ENCODE measurements at places on chromosomes 11 and 22. TPM values are rescaled to one million over a fixed set of nuclear protein-coding genes. Genes with fewer than 3 reads are reported as not detected.
A peak's percentile ranks its signal among the peaks of the same experiment; 100 is the strongest.

HEPN1 gene
- not detected for total RNA-seq

CDKN1C gene
- total RNA-seq, result 263 TPM

GRCh38 chr11:22786475-22786874 lies 43.1 kb downstream of the SVIP start:
- no peak for DNase-seq

NUMA1 gene
- 650 TPM for total RNA-seq

CLDN5 gene
- 210 TPM for total RNA-seq

GRCh38 chr22:41857155-41857859 lies 24.4 kb downstream of the SREBF2 start:
- DNase-seq, result no peak

DNA sequence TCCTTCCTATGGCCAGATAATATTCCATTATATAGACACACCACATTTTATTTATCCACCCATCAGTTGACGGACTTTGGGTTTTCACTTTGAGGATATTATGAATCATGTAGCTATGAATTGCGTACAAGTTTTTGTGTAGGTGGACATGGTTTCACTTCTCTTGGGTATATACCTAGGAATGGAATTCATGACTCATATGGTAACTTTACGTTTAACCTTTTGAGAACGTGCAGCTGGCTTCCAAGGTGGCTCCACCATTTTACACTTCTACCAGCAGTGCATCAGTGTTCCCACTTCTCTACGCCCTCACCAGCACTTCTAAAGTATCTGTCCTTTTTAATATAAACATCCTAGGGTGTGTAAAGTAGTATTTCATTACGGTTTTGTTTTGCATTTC lies 112.0 kb downstream of the PLEKHA7 start:
- DNase-seq, result no peak

DNA sequence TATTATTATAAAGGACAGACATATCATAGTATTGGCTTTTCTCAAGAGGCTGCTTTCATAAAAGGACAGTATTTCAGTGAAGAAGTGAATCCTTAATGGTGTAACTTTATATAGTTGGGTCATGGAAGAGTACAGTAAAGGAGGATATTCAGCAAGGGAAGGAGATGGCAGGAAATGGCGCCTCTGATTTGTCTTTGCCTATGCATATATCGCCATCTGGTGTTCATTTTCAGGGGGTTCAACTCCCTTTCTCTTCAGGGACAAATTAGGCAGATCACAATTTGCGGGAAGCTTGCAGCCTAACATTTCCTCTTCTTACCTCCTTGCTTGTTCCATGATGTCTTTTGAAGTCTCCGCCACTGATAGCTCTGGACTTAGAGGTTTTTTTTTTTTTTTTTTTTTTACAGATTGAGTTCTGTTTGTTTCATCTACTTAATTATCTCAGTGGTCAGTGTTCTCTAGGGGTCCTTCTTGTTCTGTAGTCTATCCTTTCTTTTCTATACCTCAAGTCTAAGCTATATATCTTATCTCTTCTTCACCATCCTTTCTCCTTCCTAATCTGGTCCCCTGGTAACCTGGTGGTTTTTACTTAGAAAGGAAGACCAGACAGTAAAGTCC lies 21.8 kb upstream of the RRM1 start:
- no peak for DNase-seq

DNA sequence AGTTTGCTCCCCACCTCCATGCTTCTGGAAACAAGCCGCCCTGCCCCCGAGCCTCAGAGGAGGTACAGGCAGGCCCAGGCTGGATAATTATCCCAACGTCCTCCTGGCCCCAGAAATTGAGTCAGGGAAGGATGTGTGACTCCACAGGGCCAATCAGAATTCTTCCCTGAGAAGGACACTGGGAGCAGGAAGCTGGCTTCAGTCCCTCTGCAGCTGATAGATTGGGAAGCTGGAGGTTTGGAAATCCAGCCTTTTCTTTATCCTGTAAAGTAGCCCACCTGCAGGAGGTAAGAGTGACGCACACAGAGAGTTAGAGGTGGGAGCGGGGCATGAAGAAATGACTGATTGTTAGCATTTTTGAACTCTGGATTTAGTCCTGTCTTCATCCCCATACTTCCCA lies 97.5 kb upstream of the CD82 start:
- DNase-seq, result no peak

DNA sequence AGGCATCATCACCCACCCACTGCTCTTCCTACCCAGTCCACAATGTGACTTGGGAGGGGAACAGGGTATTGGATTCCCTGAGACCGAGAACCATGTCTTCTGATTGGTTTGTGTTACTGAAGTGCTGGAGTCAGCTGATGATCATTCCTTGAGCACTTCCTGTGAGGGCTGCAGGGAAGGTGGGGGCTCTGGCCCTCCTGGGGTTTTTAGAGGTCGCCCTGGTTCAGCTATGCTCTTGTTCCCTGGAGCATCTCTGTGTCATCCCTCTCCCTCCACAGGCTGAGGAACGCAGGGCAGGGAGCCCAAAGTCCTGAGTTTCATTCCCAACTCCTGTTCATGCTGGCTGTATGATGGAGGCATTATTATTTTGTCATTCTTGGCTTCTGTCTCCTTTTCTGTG lies 6.7 kb downstream of the ZC3H7B start:
- no peak for DNase-seq

DNA sequence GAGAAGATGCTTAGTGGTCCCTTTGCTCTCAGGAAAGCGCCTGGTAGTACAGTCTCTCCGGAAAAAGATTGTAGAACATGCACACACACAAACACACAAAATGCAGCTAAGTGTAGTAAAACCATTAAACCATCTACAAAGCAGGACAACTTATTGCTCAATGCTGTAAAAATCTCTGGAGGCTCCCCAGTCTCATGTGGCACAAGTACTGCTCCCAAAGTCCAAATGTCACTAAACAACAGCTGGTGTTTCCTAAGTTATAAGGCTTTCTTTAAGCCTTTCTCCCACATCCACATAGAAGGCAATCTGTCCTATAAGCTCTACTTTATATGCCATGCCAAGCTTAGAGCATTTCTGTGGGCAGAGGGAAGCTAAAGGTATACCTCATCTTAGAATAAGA lies 32.9 kb downstream of the CDON start:
- DNase-seq, result no peak

DNA sequence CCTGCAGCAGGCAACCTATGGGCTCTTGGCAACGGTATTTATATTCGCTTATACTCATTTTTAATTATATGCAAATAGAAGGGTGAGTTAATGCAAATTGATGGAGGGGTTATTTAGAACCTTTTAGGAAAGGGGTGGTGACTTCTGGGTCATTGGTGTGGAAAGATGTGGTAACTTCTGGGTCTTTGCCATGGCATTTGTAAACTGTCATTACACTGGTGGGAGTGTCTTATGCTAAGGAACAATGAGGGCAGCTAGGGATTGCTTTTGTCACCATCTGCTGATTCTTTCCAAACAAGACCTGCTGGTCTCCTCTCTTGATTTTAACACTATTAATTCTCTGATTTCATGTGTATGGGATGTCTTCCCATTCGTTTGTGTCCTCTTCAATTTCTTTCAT lies 11.7 kb upstream of the KAT5 start:
- DNase-seq, result no peak

RBFOX2 gene
- total RNA-seq, result 75.6 TPM

ARCN1 gene
- 74.3 TPM for total RNA-seq

SH3BP1 gene
- 7.5 TPM for total RNA-seq

MAP6 gene
- 16.3 TPM for total RNA-seq

DNA sequence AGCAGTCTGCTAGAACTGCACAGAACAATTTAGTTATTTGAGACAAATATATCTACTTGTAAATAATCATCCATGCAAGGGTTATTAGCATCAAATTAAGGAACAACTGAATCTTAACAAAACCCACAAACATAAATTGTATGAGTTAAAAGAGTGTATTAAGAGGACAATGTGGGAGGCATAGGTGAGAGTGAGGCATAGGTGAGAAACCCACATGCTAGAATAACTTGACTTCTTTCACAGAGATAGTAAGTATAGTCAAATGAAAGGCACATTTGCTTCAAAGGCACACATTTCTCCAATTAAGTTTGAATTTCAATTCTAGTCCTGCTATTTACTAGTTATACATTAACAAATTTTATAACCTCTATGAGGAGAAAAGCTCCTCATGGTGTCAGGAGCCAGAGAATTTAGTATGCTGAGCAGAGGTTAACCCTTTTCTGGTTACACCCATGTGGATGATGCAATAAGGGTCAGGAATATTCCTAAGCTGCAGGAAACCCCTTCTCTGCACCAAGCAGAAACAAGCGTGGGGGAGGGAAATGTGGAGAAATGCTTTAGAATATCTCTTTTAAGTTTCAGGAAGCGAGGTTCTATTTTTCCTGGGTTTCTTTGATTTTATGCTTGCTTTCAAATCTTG lies 264.2 kb downstream of the GRM5 start:
- no peak for DNase-seq

GRCh38 chr11:65918211-65919140 lies at the start of gene C11orf68:
Gene C11orf68, minus strand, starts transcription at chr11:65919062. Its CDS starts 31 bp downstream, at chr11:65919031.
- no peak for DNase-seq

DNA sequence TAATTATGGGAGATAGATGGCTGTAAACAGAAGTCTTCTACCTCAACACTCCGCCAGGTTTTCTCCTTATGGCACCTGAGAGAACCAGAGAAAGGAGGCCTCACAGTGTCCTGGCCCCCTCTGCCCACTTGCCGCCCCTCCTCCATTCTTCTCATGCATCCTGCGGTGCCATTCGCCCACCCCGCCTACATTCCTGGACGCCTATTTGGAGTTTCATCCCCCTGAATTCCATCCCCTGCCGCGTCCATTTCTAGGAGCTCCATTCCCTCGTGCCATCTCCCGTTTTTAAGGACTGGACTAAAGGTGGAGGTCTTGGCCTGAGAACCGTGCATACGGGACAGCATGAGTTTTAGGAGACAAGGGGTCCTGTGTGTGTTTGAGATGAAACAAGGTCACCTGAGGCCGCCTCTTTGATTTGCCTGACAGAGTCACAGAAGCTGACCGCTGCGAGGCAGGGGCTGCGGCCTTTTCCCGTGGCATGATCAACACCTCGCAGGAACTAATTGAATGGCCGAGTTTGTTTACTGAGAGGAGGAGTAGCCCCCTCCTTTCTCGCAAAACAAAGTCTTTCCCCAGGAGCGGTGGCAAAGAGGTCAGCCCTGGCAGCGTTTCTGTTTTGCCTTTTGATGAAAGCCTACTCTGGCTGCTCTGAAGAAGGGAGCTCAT lies 246.2 kb downstream of the ST3GAL4 start:
- DNase-seq, result no peak

DNA sequence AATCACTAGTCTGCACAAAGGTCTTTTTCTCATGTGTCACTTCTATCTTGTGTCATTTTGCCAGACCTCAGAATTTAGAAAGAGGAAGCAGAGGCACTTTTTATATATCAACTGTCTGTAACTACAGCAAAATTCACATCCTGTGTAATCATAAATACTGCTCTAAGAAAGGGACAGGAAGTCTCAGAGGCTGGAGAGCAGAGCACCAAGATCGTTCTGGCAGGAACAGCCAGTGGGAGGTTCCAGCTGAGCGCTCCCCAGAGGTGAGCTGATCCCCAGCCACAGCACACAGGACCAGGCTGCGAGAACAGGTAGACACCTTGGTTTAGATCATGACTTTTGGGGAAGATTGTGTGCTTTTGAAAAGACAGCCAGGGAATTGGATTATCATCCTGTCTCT lies at the start of gene MS4A7:
Gene MS4A7 (plus strand): TSS at position 179 of the 400 bp plus-strand sequence. CDS start 4,610 bp downstream, outside the sequence.
- DNase-seq, result no peak

GRCh38 chr22:50469377-50470305 lies 5.2 kb downstream of the SBF1 start:
- peak; percentile 13 for DNase-seq

- DNase-seq, result no peak
These were observed 733.4 kb downstream of the JRKL start for GRCh38 chr11:97123237-97123636.

PLA2G3 gene
- not detected for total RNA-seq

OOSP1 gene
- total RNA-seq, result not detected

PLAAT3 gene
- total RNA-seq, result 185 TPM

- DNase-seq, result no peak
These were observed 9.7 kb upstream of the FXYD2 start for GRCh38 chr11:117834068-117834810.

DNA sequence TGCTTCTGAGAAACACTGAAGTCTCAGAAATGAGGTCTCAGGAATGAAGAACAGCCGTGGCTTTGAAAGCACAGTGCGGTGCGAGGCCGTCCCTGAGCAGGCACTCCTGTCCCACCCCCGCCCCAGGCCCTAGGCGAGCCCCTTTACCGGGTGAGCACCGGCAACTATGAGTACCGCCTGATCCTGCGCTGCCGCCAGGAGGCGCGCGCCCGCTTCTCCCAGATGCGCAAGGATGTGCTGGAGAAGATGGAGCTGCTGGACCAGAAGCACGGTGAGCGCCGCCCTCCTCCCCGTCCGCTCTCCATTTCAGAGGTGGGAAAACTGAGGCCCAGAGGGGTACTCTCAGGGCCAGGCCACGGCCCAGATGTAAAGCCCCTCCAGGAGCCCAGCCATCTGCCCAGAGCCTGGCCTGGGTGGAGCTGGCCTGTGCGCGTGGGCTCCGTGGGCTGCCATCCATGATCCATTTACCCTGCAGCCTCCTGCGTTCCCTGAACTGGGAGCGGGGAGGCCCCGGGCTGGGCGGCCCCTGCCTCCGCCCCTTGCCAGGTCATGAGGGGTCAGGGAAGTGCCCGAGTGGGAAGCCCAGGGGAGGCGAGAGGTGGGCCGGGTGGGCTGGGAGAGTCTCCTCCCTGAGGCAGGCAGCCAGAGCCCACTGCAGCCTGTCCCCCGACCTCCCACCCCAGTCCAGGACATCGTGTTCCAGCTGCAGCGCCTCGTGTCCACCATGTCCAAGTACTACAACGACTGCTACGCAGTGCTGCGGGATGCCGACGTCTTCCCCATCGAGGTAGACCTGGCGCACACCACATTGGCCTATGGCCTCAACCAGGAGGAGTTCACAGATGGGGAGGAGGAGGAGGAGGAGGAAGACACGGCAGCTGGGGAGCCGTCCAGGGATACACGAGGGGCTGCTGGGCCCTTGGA lies 9.5 kb downstream of the SLC16A8 start:
- DNase-seq, result no peak

ANO5 gene
- 1.0 TPM for total RNA-seq

GRCh38 chr11:111097191-111097590 lies 148.3 kb upstream of the POU2AF2 start:
- DNase-seq, result no peak

SNRPD3 gene
- total RNA-seq, result 110 TPM

DNA sequence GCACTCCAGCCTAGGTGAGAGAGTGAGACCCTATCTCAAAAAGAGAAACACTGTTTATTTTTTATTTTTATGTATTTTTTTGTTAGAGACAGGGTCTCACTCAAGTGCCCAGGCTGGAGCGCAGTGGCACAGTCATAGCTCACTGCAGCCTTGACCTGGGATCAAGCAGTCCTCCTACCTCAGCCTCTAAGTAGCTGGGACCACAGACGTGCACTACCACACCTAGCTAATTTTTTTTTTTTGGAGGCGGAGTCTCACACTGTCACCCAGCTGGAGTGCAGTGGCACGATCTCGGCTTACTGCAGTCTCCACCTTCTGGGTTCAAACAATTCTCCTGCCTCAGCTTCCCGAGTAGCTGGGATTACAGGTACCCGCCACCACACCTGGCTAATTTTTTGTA lies 6.4 kb downstream of the RBX1 start:
- no peak for DNase-seq

NXPE1 gene
- total RNA-seq, result not detected

GRCh38 chr11:75388386-75389275 lies 10.7 kb upstream of the RPS3 start:
- DNase-seq, result peak; percentile 42

FRMD8 gene
- total RNA-seq, result 147 TPM

NPAS4 gene
- total RNA-seq, result not detected

Measured in tibial nerve (tissue), 4 donors.